ENCODE measurements at places on chromosomes 5 and 9.

- DNase-seq, result no peak
Measured at GRCh38 chr9:137470785-137471184, 11.7 kb upstream of the NSMF start.

DNA sequence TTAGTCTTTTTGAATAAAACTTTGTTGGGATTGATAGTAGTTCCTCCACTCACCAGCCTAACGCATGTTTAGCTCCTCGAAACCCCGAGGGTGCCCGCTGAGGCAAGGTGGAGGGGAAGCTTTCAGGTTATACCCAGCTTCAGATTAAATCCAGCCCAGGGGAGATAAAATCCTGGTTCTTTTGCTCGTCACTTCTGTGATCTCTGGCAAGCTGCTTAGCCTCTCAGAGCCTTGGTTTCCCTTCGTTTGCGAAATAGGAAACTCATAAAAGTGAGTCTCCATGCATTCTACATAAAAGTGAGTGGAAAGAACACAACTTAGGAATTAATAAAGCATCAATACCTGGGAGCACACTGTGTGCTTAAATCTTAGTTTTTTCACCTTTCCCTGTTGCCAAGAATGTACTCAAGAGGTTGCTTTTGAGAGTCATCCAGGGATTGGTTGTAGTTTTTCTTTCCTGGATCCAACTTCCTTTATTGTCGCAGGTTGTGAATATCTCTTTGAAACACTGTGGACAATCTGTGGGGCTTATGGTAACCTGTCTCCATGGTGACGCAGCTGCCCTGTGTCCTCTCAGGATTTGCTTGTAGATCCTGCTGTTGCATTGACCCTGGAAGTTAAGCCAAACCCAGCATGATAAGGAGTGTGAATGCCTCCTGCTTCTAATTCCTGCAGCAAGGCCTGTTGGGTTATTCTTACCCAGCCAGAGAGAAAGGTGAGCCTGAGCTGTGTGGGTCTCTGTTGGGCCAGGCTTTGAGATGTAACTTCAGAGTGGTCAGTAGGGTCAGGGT, 2.0 kb downstream of the GALNT12 start:
- no peak for DNase-seq

- no peak for DNase-seq
Measured at GRCh38 chr5:91145333-91145620, 237.8 kb downstream of the ARRDC3 start.

DNA sequence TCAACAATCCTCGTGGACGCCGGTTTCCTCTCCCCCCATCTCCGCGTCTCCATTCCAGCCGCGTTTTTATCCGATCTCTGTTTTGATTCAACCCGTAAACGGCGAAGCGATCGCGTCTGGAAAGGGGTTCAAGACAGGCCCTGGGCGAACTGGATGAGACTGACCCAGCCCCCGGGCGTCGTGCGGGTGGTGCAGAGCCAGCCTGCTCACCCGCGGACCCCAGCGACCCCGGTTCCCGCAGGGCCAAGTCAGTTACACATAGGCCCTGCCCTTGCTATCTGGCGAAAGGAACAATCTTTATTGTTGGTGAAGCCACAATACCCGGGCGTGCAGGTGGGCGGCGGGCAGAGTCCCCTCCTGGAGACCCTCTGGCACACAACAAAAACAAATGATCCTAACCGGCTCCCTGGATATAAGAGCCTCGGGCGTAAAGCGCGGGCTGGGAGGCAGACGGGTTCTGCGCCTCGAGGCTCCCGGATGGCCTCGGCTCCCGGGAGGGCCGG, 1.8 kb downstream of the TLX3 start:
- no peak for DNase-seq

DNA sequence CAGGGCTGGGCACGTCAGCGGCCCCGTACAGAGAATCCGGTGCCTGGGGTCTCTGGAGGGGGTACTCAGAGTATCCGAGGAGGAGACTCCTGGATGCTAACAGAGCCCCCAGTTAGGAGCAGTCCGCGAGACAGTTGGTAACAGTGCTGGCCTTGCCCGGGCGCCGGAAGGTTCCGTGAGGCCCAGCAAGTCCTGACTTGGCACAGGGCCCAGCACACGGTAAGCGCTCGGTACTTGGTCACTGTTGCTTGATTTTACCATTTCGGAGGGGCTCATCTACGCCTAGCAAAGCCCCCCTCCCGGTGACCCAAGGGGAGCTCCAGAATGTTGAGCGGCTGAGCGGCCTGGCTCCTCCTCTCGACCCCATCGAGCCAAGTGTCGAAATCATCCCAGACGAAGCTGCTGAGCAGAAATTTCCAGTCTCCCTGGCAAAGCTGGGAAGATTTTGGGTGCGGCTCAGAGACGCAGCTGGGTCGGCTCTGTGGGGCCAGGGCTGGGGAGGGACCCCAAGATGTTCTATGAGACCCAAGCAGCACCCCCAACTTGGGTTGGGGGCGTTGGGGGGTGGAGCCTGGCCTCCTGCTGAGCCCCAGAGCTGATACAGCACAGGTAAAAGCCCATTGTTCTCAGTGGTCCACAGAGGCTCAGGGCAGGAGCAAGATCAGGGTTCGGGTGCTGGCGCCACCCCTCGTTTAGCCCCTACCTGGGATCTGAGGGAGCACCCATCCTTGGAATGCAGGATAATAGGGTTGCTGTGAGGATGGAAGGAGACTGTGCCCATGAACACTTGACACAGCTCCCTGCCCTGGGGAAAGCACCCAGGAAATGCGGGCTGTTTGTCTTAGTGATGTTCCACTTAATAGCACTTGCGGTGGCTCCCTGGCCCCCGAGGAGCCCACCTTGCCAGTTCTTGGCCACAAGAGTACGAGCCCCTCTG, 137.2 kb downstream of the C9orf50 start:
- DNase-seq, result peak; percentile 66

- DNase-seq, result peak; percentile 98
Measured at GRCh38 chr5:21254161-21254560, 1266.2 kb upstream of the CDH18 start.

- no peak for DNase-seq
Measured at GRCh38 chr9:116966199-116966598, 279.1 kb downstream of the TRIM32 start.

DNA sequence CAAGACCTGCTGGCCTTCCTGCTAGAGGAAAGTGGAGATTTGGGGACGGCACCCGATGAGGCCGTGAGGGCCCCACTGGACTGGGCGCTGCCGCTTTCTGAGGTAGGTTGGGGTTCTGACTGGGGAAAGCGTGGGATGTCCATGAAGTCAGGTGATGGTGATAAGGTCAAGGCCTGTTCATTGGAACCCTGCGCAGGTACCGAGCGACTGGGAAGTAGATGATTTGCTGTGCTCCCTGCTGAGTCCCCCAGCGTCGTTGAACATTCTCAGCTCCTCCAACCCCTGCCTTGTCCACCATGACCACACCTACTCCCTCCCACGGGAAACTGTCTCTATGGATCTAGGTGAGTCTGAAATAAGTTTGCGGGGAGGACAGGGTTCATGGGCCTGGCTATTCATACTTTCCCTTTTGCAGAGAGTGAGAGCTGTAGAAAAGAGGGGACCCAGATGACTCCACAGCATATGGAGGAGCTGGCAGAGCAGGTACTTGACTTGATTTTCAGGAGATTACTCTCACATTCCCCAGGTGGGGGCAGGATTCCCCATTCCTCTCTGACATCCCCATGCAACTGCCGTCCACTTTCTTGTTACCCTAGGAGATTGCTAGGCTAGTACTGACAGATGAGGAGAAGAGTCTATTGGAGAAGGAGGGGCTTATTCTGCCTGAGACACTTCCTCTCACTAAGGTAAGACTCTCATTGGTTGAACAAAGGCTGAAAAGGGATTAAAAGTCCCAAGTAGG, 505 bp downstream of the CREB3 start:
- DNase-seq, result peak; percentile 52

- DNase-seq, result no peak
Measured at GRCh38 chr9:106779796-106780195, 83.2 kb upstream of the ZNF462 start.

- DNase-seq, result no peak
Measured at GRCh38 chr9:96302021-96302420, at the start of gene HSD17B3. Gene HSD17B3, minus strand, starts transcription at chr9:96302176. Its CDS starts 72 bp downstream, at chr9:96302104.

DNA sequence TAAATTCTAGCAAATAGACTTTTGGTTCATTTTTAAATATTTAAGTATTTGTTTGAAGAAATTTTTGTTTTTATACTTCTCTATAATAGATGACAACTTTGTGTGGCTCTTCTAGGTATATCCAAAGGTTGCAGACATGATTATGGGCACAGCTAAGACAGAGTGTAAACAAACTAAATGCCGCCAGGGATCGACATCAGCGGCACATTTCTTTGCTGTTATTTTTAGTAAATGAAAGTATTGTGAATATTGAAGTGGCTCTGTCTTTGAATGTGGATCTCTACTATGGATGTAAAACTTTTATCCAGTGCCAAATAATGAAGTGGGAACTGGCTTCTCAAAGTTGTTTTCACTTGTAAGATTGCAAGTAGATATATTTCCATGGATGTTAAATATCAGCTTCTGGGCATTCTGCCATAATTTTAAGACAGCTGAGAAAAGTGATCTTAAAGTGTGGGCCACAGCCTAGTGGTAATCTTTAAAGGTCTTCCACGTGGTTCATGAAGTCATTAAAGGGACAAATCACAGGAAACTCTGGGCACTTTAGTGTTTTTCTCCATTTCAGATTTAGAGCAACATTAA, 589.9 kb downstream of the ZNF608 start:
- no peak for DNase-seq

- no peak for DNase-seq
Measured at GRCh38 chr9:37407468-37407867, 15.0 kb upstream of the GRHPR start.
